ENCODE measurements at places on chromosomes 4 and X.

- no peak for DNase-seq
These were observed 12.0 kb downstream of the BCOR start for GRCh38 chrX:40085714-40086113.

- DNase-seq, result peak; percentile 41
These were observed 838.4 kb upstream of the INTU start for GRCh38 chr4:126794363-126794762.

GRCh38 chr4:13108096-13108495 is 376.0 kb downstream of the RAB28 start:
- no peak for DNase-seq

DNA sequence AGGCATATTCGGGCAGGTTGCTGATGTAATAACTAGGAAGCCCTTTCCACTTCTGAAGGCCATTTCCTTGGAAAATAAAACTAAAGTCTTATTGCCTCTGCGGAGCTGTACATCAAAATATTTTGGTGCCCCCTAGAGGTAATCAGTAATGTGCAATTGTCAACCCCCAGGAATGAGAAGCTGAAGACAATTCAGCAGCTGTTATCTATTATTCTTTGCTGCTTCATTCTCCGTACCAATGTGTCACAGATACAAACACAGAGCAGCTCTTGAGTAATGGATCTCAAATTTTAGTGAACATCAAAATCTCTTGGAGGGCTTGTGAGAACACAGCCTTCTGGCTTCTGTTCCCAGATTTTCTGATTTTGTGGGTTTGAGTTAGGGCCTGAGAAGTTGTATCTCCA is 3.5 kb upstream of the SLIT2 start:
- DNase-seq, result peak; percentile 92

GRCh38 chr4:90081432-90082144 is 45.6 kb upstream of the CCSER1 start:
- DNase-seq, result no peak

DNA sequence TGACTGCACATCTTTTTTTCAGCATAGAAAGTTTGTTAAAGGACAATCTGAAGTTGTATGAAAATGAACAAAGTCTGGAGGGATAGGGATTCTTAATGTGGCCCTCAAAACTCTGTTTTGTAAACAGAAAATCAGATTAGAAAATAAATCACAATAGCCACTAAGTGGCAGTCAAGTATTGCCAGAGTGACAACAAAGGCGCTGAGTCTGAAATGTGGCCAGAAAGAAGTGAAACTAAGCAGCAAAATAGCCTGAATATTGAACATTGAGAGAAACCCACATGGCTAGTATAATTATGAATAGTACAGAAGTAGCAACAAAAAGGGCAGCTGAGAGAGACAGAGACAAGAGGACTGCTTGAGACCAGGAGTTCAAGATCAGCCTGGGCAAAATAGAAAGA is 81.1 kb upstream of the CT45A1 start:
- DNase-seq, result no peak

DNA sequence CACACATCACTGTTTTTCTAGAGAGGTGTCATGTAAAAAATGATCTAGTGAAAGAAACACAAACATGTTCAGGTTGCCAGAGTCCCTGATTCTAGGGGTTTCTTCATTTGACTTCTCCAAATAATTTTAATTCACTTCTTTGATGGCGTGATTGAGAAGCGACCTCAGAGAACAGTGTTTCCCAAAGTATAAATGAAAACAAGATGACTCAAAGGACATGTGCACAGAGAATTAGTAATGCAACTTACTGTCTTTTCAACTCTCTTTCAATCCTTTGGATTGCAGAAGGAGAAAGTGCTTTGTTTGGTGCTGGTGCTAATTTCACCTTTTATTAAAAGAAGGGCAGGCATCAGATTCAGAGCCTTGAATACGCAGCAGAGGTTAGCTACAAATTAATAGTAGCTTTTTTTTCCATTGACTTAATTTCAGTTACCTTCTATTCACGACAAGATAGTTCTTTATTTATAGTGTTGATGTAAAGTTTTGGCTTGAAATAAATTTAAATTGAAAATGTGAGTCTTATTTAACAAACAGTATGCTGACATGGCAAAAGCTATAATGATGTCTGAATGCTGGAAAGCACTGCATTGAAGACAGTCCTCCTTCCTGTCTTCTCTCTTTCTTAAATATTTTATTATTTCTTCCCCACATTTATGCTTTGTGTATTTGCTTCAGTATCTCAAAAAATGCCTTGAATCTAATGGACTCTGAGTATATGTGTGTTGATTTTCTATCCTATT is 85.1 kb downstream of the SLC10A7 start:
- no peak for DNase-seq

DNA sequence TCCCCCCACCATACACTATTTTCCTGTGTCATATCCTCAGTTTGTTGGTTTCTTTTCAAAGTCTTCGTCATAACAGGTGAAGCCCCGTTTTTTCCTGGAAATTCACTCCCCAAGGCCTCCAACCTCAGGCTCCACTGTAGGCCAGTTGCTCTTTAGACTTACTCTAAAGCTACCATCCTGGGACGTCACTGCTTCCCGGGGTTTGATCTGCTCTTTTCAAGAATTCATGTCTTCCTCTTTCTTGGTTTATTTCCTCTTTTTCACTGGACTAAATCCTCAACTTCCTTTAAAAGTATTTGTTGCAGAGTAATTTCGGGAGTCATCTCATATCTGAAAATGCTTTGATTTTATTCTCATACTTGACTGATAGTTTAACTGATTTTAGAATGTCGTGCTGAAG is 6.5 kb upstream of the SERTM2 start:
- no peak for DNase-seq

DNA sequence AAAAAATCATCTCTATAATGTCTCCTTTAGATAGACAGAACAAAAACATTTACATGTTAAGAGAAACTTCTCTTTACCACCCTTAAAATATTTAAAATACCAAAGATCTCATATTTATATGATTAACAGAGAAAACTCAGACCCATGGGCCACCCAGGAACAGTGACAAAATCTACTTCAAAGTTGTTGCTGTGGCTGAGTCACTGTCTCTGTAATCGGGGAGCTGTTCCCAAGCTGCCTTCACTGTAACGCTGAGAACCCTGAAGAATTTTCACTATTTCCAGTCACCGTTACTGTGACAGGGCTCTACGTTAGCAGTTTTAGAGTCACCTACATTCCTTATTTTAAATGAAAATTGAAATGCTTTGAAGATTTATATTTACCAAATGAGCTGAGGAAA is 9.0 kb upstream of the DAPP1 start:
- no peak for DNase-seq

GRCh38 chr4:6354119-6354518 is 84.5 kb downstream of the WFS1 start:
- no peak for DNase-seq

GRCh38 chr4:29151584-29151983 is 1568.6 kb upstream of the PCDH7 start:
- DNase-seq, result no peak

DNA sequence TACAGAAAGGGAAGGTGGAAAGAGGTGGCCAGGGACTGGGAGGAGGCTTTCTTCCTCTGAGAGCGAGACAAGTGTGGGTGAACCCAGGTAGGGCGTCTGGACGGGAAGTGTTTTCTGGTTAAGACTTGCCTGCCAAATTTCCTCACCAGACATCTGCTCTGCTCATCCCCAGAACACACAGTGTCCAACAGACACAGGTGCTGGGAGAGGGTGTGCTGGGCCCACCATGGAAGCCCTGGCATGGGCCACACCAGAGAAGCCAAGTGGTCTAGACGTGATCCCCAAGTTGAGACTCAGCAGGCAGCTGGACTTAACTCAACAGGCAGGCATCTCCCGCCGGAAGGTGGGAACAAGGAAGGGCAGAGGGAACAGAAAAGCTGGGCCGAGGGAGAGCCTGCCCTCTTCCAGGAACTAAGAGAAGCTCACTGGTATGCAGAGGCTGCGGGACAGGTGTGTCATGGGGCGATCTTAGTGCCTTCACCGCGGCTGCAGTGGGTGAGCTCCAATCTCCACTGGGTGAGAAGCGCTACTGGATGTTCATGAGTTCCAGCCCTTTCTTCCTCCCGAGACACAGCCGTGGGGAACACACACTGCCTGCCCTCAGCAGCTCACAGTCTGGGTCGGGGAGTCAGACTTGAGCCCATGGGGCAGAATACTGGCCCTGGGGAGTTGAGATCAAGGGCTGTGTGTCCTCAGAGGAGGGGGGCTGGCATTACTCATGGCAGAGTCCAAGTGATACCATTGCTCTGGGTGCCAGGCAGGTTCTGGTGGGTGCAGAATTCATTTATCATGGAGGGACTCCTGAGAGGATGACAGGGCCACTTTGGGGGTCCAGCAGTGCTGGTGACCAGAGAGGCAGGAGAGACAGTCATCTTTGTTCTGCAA is 110.2 kb downstream of the CPZ start:
- DNase-seq, result no peak

- no peak for DNase-seq
These were observed 84.6 kb upstream of the TNIP3 start for GRCh38 chr4:121248747-121249146.

DNA sequence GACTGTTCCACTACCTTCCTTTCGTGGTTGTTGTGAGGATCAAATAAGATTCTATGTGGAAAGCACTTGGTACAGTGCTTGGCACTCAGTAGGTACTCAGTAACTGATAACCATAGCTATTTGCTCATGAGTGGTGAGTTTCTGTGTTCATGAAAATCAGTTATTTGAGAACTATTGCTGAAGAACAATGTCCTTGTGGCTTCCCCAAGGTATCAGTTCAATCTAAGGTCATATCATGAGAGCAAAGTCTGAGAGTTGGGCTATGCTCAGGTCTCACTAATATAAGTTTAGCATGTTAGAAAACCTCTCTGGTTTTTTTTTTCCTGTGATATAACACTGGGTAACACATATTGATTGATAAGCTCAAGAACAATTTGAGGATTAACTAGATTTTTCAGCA is 147.8 kb downstream of the GRIA3 start:
- no peak for DNase-seq

DNA sequence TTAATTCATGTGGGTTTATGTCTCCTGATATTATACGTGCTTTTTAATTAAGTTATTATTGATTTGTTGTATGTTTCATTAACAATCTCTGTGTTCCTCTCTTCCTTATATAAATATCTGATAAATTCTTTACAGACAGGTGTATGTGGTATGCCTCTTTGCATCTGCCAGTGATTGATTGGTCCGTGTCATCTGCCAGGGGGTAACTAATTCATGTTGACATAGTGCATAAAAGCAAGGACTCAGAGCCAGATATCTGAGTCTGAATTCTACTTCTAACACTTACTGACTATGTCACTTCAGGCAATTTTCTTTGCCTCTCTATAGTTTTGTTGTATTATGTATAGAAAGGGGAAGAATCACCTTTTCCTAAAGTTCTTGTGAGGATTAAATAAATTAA is 5.2 kb upstream of the AMBN start:
- DNase-seq, result no peak

- DNase-seq, result no peak
These were observed 521.2 kb downstream of the ANKRD50 start for GRCh38 chr4:124191329-124191728.

GRCh38 chr4:102825261-102826091 is 1.9 kb downstream of the UBE2D3 start:
- peak; percentile 49 for DNase-seq

- DNase-seq, result no peak
These were observed 6.2 kb upstream of the PLCXD1 start for GRCh38 chrX:274904-275475.

- DNase-seq, result no peak
These were observed 1196.7 kb downstream of the RAPGEF2 start for GRCh38 chr4:160299608-160300007.

DNA sequence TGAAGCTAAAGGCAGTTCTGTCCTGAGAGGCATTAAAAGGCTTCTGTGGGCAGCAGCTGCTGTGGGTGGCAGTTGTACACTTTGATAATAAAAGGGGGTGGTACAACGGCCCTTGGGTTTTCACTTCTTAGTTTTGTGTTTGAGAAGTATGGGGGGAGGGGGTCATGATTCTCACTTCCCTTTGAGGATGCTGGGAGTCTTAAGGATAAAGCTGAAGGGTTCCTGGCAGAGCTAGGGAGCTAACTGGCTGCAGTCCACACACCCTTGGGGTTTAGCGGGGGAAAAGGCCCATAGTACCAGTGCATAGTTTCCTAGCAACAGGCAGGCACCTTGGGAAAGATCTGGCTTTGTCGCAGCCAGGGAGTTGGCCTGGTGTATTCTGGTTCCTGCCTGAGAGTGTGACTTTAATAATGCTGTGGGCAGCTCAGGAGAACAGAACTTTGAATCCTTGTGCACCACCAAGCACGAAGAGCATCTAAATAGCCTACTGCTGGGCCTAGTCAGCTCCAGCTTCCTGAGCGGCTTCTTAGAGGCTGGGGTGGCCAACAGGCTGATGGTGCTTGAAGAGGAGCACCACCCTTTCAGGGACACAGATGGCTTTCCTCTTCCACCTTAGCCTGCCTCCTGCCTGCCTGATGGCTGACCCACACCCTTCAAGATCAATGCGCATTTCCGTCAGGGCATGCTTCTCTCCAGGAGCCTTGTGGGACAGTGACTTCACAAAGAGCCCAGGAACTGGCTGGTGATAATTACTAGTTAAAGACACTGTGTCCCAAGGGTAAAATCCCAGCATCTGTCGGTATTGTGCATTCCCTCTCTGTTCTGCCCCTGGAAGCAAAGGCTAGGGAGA is 12.5 kb downstream of the ZBTB33 start:
- no peak for DNase-seq

- no peak for DNase-seq
These were observed 47.9 kb downstream of the STARD8 start for GRCh38 chrX:68695206-68695845.

GRCh38 chrX:97850911-97851310 is 967.2 kb downstream of the RPA4 start:
- DNase-seq, result no peak

DNA sequence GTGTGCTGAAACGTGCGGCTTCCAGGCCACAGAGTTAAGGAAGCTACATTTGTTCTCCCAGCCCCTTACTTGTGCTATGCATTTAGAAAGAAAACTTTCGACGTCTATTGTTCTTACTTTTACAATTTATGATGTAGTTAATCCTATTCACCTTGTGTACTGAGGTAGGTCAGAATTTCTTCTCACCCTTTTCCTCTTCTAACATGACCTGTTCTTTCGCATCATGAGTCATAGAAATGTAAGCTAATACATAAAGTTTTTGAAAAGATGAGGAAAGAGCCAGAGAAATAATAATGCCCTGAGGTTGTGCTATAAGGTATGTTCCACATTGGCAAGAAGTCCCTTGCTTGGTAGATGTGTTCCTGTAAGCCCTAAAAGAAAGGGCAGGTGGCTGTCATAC is 298.3 kb downstream of the TRIML1 start:
- no peak for DNase-seq

DNA sequence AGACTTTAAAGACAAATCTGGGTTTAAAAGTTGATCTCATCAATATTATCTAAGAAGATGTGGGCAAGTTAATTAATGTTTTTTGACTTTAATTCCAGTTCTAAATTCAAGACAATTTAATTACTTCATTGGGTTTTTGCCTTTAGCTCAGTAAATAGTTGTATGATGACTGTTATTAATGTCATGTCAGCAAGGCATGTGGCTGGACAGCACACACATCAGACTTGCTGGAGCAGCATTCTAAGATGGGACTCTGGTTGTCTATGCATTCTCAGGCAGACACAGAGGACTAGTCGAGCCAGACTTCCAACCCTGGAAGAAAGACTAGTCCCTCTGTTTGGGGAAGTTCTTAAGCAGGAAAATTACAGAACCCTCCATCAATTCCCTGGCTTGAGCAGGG is 180.7 kb upstream of the GK2 start:
- DNase-seq, result no peak
